LNCaP clone FGC (cell line): ENCODE measurements at places on chromosomes 1 and 21.

DNA sequence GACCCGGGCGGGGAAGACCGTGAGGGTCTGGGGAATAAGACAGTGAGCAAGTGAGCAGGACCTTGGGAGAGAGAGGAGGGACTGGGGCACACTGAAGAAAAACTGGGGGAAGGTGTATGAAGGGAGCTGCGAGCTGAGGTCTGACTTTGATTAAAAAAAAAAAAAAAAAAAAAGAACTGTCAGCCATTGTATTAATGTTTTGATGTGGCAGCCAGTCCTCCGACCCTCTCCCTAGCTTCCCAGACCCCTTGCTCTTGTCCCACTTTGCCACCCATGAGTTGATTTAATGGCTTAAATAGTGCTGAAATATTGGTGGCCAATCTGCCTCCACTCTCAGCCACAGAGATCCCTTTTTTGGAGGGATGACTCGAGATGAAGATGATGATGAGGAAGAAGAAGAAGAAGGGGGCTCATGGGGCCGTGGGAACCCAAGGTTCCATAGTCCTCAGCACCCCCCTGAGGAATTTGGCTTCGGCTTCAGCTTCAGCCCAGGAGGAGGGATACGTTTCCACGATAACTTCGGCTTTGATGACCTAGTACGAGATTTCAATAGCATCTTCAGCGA, 652 bp downstream of the HAX1 start:
- no peak for DNase-seq

DNA sequence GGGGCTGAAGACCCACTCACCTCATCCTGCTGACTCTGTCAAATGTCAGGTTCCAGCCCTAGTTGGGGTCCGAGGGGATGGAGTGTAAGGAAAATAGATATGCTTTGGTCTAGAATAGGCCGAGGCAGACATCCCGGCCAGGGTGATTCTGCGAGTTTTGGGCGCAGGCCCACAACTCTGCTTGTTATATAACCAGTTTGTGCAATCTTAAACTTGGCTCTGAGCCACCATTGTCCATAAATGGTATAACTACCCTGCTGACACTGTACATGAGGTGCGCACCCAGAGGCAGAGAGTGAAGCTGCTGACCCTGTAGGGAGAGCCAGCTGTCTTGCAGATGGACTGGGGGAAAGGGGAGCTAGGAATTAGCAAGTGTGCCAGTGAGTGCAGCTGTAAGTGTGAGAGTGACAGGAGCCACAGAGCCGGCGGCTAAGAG, 1388.8 kb downstream of the AMY1C start:
- peak; percentile 56 for DNase-seq

GRCh38 chr1:150168960-150169601, 19.4 kb downstream of the PLEKHO1 start:
- no peak for DNase-seq

DNA sequence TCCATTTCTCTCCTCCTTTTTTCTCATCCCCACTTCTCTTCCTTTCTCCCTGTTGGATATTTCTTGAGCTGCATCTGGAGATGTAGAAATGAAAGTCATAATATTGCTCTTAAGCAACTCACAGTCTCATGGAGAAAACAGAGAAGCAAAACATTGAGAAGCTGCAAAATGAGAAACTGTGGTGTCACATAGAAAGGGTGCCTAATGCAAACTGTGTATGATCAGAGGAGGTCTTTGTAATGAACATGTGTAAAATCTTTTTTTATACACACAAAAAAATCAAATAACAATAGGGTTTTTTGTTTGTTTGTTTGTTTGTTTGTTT, 11.8 kb upstream of the SLAMF7 start:
- DNase-seq: no peak
